ENCODE measurements at places on chromosomes 1 and 21.

DNA sequence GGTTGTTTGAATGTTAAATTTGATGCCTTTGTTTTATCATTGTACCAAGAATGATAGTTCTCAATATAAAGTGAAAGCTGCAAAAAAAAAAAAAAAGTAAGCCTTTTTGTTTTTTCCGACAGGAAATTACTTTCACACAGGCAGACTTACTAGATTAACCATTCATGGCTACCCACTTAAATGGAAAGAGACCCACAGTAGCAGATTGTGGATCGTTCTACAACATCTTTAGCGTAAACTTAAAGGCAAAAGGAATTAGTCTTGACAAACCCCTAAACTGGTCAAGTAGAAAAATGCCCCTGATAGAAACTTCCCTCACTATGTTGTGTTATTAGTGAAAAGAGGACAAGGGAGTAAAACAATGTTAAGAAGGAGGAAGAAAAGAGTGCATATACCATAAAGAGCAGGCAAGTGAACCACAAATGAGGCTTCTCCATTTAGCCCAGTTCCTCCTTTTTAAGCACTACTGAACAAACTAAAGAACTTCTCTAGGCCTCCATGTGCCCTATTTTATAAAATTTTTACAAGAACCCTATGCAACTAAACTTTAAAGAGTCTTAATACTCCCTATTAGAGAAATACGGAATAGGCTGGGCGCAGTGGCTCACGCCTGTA is 1560.3 kb downstream of the MRPL39 start:
- no peak for DNase-seq

DNA sequence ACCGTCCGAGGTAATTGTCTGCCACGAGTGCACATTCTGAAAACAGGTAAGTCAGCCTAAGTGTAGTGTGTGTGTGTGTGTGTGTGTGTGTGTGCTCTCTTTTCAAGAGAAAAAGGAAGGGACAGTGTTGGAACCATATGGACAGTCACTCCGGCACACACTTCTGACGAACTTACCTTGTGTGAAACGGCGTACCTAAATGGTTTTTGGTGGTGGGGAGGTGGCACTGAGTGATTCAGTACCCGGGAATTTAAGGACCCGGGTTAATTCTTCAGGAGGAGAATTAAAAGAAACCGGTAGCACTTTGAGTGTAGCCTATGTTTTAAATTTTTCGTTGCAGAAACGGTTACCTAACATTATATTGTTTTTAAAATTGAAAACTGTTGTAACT is 286 bp downstream of the ODR4 start:
- no peak for DNase-seq

DNA sequence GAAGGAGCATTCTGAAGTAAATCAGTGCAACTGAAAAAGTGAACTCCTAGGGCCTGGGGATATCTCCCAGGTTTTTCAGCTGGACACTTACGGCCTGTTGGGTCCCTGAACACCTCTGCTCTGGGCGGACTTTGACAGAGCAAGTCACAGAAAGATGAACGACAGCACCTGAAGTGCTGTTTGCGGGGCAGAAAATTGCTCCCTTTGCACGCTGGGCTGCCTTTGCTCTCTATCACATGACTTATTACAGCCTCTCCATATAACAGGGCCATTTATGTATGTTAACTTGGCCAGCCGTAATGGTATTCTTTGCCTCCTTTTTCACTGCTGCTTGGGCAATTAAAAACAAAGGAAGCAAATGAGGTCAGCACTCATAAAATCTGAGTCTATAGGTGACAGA is 332.9 kb downstream of the BARHL2 start:
- no peak for DNase-seq

DNA sequence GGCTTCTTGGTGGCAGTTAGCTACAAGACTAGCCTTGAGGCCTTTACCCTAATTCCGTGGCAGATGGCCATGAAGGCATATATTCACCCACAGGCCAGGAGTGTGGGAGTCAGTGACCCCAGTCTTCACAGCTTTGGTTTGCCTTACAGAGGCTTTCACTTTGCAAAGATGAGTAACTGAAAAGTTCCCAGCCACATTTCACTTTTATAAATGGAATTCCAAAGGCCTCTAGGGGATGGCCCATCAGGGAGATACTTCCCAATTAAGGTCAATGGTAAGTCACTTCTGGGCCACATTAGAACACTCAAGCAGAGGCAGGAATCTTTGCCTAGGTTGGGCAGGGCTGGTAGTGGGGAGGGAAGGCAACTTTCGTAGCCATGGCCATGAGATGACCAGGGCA is 13.1 kb upstream of the HEYL start:
- DNase-seq, result no peak

- DNase-seq, result no peak
These were observed 9.7 kb downstream of the SMYD3 start for GRCh38 chr1:246497331-246497915.

All from activated CD8-positive, alpha-beta memory T cell treated with anti-CD3 and anti-CD28 coated beads for 4 hours (primary cell).